ENCODE measurements at places on chromosomes 5 and 9.

DNA sequence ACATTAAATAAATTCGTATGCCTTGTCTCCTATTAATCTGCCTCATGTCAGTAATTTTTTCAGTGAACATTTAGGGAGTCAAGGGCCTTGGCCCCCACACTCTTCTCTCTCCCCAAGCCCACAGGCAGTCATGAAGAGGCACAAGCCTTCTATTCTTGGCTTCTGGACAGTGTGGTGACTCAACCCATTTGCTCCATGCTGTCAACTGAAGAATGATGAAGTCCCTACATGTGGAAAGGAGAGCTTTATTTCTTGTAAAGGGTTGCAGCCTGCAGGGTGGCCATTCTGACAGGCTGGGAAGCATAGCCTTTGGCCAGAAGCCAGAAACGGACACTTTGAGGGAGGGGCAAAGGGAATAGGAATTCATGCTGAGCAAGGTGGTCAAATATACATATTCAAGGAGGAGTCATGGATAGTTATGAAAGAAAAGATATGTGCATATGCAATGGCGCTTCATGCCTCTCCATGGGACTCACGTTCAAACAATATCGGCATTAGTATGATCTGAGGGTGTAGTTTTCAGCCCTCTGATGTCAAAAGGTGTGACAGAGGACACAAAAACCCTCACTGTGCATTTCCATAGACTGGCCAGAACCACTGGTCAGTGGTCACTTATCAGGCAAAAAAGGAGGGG, 31.3 kb downstream of the ANKRA2 start:
- DNase-seq: no peak

GRCh38 chr9:121598167-121598964, 53.1 kb upstream of the DAB2IP start:
- no peak for DNase-seq

- DNase-seq: no peak
Observed at GRCh38 chr9:130283539-130284248, 18.1 kb downstream of the HMCN2 start.

DNA sequence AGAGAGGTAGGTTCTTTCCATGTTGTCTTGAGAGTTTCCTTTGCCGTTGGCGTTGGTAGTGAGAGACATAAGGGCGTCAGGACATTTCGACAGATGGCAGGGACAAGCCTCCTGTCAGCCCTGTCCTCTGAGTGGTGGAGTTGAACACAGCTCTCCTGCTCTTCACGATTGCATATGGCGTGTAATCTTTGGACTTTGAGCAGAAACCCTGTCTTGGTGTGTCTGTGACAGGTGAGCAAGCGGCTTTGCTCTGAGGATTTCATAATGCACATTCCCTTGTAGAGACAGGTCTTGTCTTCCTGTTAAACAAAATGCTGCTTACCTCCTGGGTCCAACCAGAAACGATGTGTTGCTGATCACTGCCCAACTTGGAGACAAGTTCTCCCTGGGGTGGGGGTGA, 146.5 kb downstream of the NXNL2 start:
- no peak for DNase-seq

GRCh38 chr5:157026789-157027424, 32.0 kb downstream of the HAVCR1 start:
- no peak for DNase-seq

GRCh38 chr9:125106285-125106893, 36.9 kb downstream of the SCAI start:
- DNase-seq: no peak

GRCh38 chr5:150780816-150781221, 2.3 kb downstream of the SMIM3 start:
- no peak for DNase-seq
